ENCODE measurements at places on chromosomes 2 and 18.
A peak's percentile ranks its signal among the peaks of the same experiment; 100 is the strongest.

DNA sequence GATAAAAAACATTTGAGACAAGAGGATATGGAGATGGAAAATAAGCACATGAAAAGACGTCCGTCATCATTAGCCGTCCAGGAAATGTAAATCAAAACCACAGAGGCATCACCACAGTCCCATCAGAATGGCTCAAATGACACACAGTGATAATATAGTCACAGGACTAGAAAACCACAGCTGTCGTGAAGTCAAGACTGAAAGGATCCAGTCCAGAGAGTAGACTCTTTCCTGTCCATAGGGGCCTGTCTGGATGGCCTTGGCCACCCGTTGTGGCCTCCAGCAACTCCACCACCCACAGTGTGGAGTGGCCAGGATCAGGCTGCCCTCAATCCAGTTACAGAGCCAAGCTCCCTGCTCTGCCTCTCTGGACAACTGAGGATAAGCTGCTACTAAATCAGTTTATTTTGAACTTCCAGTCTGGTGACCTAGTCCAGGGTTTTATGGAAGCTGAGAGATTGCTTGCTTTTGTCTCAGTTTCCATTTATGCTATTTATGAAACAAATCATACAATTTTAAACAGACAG lies 60.4 kb downstream of the RHOB start:
- no peak overlapping the region for H3K4me3 ChIP-seq
- DNase-seq = no peak
- H3K36me3 ChIP-seq = no peaks in the 10 kb centered on the region
- no peak overlapping the region for H3K27ac ChIP-seq
- H3K27me3 ChIP-seq = no peaks in the 10 kb centered on the region

DNA sequence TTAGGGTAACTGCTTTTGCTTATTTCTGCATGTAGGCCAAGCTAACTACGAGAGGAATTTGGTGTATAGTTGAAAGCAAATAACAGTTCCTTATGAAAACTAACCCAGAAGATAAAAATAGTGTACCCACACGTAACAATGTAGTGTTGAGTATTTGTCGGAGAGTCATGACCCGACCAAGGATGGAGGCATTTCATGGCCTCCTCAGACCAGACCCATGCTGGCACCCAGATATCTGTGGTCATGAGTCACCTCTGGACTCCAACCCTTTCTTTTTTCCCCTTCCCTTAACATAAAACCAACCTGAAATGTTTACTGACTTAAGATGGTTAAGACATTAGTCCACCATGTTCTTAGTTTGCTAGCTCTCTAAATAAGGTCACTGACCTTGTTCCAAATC lies 318.7 kb downstream of the NOL4 start:
- H3K36me3 ChIP-seq = no peaks in the 10 kb centered on the region
- H3K4me3 ChIP-seq = no peak overlapping the region
- no peaks in the 10 kb centered on the region for H3K27me3 ChIP-seq
- no peaks in the 10 kb centered on the region for H3K4me1 ChIP-seq
- no peak overlapping the region for H3K27ac ChIP-seq

DNA sequence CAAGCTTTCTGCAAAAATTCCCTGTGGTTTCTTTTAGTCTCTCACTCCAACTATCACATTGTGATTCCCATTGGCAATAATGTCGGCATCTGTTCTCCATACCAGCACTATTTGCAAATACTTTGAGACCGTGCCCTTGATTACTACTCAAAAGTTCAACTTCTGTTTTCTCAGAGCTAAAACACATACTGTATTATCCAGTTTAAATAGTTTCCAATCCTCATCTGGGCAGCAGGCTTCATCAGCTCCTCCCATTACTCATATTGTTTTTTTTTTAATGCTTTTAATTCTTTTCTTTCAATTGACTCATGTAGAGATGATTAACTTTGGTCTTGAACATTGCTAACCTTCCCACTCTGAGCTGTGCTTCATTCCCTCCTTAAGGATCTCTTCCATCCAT lies 135.8 kb downstream of the METTL8 start:
- H3K4me3 ChIP-seq = no peak overlapping the region
- H3K27ac ChIP-seq = no peak overlapping the region
- no peaks in the 10 kb centered on the region for H3K36me3 ChIP-seq
- no peaks in the 10 kb centered on the region for H3K27me3 ChIP-seq
- no peak for DNase-seq

DNA sequence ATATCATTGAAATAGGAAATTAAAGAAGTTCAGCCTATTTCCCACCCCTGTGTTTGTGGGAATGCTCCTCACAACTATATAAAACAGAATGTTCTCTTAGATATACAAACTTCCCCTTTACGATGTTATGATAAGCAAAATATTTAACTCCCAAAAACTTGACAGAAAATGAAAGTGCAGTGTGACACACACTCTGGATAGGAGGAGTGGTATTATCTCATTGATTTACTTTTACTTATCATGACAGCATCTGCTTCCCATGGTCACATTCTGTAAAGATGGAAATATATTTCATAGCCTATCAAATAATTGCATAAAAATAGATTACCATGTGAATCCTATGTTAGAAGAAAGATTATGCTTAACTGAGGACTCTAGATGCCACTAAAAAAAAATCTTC lies 96.6 kb upstream of the STK17B start:
- H3K4me3 ChIP-seq = no peak overlapping the region
- no peak for DNase-seq
- no peaks in the 10 kb centered on the region for H3K36me3 ChIP-seq
- peaks cover 52% of the 10 kb centered on the region for H3K4me1 ChIP-seq
- H3K27me3 ChIP-seq = no peaks in the 10 kb centered on the region

GRCh38 chr2:54728669-54729120 lies 5.2 kb downstream of the EML6 start:
- DNase-seq = no peak
- no peak overlapping the region for H3K27ac ChIP-seq
- no peaks in the 10 kb centered on the region for H3K36me3 ChIP-seq
- H3K4me3 ChIP-seq = no peak overlapping the region
- no peaks in the 10 kb centered on the region for H3K27me3 ChIP-seq

DNA sequence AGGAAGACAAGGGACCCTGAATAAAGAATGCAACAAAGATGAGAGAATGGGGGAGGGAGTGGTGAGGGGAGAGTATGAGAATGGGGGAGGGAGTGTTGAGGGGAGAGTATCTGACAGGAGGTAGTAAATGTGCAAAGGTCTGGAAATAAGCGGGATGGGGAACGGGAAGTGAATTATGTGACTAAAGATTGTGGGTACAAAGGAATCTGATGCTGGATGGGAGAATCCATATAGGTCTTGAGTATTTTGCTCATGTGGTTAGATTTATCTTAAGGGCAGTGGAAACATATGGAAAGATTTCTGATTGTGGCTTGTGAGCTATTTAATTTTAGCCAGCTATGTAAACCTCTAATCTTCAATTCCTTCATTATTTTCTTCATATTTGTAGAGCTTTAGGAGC lies 593.4 kb downstream of the DCC start:
- DNase-seq = no peak
- H3K4me1 ChIP-seq = no peaks in the 10 kb centered on the region
- no peaks in the 10 kb centered on the region for H3K27me3 ChIP-seq
- H3K27ac ChIP-seq = no peak overlapping the region

DNA sequence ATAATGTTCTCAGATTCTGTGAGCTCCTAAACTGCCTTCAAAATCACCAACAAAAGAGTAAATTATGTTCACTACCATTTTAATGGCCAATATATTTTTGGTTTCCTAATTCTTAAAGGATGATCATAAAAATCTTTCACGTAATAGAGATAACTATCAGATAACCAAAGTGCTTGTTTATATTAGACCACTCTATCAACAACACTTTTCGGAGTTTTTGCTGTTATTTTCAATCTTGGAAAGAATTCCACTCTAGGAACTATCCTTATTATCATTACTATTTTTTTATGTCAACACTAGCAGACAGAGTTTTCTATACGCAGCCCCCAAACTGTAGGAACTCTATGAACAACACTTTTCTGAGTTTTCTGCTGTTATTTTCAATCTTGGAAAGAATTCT lies 782.5 kb upstream of the ZEB2 start:
- DNase-seq = no peak
- no peak overlapping the region for H3K27ac ChIP-seq
- H3K4me1 ChIP-seq = no peaks in the 10 kb centered on the region
- H3K36me3 ChIP-seq = no peaks in the 10 kb centered on the region

- H3K4me1 ChIP-seq = no peaks in the 10 kb centered on the region
- no peaks in the 10 kb centered on the region for H3K36me3 ChIP-seq
- H3K27me3 ChIP-seq = peaks cover 3% of the 10 kb centered on the region
- no peak overlapping the region for H3K4me3 ChIP-seq
- H3K27ac ChIP-seq = no peak overlapping the region
Observed at GRCh38 chr2:923832-924601, 26.6 kb upstream of the SNTG2 start.

GRCh38 chr2:136891100-136891499 lies 125.8 kb downstream of the THSD7B start:
- H3K27me3 ChIP-seq = no peaks in the 10 kb centered on the region
- no peaks in the 10 kb centered on the region for H3K4me1 ChIP-seq
- H3K36me3 ChIP-seq = no peaks in the 10 kb centered on the region
- DNase-seq = no peak
- H3K4me3 ChIP-seq = no peak overlapping the region
- no peak overlapping the region for H3K27ac ChIP-seq

DNA sequence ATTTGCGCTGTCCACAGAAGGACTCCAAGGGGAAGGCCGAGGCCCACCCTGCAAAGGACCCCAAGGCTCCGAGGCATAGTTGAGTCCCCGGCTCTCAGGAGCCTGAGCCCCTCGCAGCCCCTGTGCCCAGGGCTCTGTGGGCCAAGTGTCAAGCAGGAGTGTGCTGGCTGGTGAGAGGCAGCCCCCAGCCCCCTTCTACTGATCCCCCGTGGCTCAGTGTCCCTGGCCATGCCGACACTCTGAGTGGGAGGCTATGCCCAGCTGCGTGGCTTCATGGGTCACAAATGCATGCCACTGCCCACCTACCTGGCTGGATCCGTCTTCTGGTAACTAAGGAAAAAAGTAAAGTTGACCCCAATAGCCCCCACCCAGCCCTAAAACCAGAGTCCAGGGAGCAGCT lies 172.7 kb downstream of the TNS1 start:
- no peak overlapping the region for H3K4me3 ChIP-seq
- H3K27me3 ChIP-seq = no peaks in the 10 kb centered on the region
- peaks cover 72% of the 10 kb centered on the region for H3K36me3 ChIP-seq
- H3K27ac ChIP-seq = peak overlapping the region; percentile 43

- no peaks in the 10 kb centered on the region for H3K27me3 ChIP-seq
- no peak overlapping the region for H3K27ac ChIP-seq
- no peak for DNase-seq
- H3K36me3 ChIP-seq = no peaks in the 10 kb centered on the region
- H3K4me3 ChIP-seq = no peak overlapping the region
Observed at GRCh38 chr2:140916410-140916809, 1214.4 kb downstream of the LRP1B start.

- DNase-seq = no peak
- H3K4me3 ChIP-seq = no peak overlapping the region
- H3K4me1 ChIP-seq = peaks cover 43% of the 10 kb centered on the region
- no peaks in the 10 kb centered on the region for H3K27me3 ChIP-seq
- no peak overlapping the region for H3K27ac ChIP-seq
Observed at GRCh38 chr2:27018142-27018541, 14.6 kb upstream of the TMEM214 start.

- H3K4me3 ChIP-seq = no peak overlapping the region
- no peak for DNase-seq
- no peaks in the 10 kb centered on the region for H3K36me3 ChIP-seq
- no peaks in the 10 kb centered on the region for H3K27me3 ChIP-seq
Observed at GRCh38 chr2:10552220-10552870, 104.2 kb upstream of the ODC1 start.

DNA sequence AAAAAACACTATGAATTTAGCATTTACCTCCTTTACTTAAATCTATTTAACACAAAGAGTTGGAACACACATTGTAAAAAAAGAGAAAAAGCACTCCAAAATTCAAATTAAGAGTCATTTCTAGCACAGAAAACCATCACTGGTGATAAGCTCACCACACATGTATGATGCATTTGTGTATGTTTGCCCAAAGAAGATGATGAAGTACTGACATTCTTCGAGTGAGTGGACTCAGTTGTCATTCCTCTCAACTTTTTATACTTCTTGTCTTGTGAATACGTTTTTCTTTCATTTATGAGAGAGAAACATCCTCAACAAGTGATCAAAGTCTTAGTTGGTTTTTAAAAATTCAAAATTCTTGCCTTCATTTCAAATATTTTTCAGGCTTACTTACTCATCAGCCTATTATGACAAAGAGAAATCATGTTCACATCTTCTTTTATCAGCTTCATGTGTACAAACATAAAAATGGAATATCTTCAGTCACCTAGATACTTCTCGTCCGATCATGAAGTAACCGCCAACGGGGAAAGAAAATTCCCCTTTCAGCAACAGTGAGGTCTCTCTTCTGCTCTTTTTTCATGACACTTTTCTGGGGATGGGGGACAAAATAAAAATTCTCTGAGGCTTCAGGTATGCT lies 1.5 kb downstream of the DSEL start:
- H3K36me3 ChIP-seq = no peaks in the 10 kb centered on the region
- no peak for DNase-seq
- no peaks in the 10 kb centered on the region for H3K27me3 ChIP-seq
- no peak overlapping the region for H3K27ac ChIP-seq
- H3K4me3 ChIP-seq = peak overlapping the region; percentile 79
- peaks cover 45% of the 10 kb centered on the region for H3K4me1 ChIP-seq

DNA sequence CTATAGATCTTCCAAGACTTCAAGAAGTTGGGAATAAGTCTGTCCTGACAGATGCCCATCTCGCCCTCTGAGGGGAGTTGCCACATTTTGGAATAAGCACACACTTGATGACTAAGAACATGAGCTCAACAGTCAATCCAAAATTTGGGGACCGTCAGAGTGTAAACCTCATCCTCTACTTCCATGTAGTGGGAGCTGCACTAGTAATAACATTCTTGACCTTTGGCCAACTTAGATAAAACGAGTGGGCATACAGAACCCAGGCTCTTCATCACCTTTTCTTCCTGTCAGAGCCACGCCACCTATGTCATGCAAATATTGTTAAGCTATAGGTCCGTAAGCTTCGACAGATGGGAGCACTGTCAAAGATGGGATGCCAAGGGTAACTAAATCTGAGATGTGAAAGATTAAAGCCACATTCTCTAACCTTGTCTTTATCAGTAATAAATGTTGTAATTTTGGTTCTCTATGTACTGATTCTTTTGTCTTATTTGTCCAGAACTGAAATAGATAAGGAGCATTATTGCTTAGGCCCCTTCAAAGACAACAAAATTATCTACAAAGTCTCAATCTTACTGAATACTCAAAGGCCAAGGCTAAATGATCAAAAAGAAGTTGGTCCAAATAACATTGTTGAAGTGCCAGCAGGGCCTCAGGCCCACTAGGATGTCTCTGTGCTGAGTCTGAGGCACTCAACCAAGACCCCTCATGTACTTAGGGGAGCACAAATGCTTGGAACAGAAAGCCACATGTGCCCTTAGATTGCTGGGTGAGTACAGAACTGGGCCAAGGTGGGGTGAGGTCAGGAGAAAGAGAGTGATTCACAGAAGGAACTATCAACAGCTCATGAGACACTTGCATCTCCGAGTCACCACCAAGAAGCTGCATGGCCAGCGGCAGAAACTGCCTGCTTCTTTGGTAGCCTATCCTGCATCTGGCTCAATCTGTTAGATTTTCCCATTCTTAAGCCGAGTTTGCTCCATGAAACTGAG lies 15.0 kb downstream of the CDH2 start:
- H3K27me3 ChIP-seq = no peaks in the 10 kb centered on the region
- H3K4me1 ChIP-seq = no peaks in the 10 kb centered on the region

GRCh38 chr2:80335411-80335810 lies 30.9 kb upstream of the LRRTM1 start:
- H3K4me1 ChIP-seq = no peaks in the 10 kb centered on the region
- no peak overlapping the region for H3K27ac ChIP-seq
- H3K4me3 ChIP-seq = no peak overlapping the region
- H3K27me3 ChIP-seq = no peaks in the 10 kb centered on the region
- no peak for DNase-seq
- no peaks in the 10 kb centered on the region for H3K36me3 ChIP-seq

Data from esophagus squamous epithelium (tissue), 5 donors.